NCI-H1105 (cell line): ENCODE measurements at places on chromosomes 6 and 20.

DNA sequence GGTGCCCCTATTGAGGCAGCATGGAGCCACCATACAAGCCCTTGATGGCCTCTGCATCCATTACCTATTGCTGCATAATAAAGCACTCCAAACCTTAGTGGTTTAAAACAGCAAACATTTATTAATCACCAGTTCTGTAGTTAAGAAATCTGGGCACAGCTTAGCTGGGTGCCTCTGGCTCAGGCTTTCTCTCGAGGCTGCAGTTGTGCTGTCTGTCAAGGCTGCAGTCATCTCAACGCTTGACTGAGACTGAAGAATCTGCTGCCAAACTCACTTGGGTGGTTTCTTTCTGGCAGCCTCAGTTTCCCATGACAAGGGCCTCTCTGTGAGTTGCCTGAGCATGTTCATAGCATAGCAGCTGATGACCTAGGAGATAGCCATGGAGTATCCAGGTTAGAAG lies 207.4 kb upstream of the LRFN2 start:
- no peak for DNase-seq

- DNase-seq, result no peak
Measured at GRCh38 chr20:50561379-50562078, 51.3 kb downstream of the PTPN1 start.

- DNase-seq, result no peak
Measured at GRCh38 chr6:45052325-45052724, 275.8 kb upstream of the RUNX2 start.

- DNase-seq, result no peak
Measured at GRCh38 chr20:48308882-48309281, 518.9 kb downstream of the PREX1 start.

- peak; percentile 54 for DNase-seq
Measured at GRCh38 chr6:117976030-117976651, 69.1 kb downstream of the SLC35F1 start.

DNA sequence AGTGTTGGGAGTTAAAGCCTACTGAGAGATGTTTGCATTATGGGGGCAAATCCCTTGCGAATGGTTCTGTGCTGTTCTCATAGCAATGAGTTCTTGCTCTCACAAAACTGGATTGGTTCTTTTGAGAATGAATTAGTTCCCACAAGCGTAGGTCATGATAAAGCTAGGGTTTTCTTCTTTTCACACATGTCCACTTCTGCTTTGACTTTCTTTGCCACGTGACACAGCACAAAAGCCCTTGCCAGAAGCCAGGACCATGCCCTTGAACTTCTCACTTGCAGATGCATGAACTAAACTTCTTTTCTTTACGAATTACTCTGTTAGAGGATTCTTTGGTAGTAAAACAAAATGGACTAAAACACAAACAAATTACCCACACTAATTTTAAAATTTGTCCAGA lies 922.8 kb downstream of the EPHA7 start:
- no peak for DNase-seq

DNA sequence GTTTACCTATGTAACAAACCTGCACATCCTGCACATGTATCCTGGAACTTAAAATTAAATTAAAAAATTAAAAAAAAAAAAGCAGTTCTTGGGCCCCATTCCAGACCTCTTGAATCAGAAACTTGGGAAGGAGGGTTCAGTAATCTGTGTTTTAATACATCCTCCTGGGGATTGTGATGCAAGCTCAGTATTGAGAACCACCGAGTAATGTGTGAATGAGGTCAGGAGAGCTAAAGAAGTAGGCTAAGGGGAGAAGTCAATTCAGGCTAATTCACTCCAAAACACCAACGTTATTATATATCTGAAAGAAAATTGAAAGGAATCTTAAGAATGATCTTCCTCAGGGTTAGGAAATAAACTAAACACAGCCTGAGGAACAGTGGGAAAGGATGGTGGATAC lies 120.4 kb downstream of the RNF144B start:
- no peak for DNase-seq

GRCh38 chr6:124901084-124901483 lies 61.2 kb upstream of the RNF217 start:
- DNase-seq, result no peak

DNA sequence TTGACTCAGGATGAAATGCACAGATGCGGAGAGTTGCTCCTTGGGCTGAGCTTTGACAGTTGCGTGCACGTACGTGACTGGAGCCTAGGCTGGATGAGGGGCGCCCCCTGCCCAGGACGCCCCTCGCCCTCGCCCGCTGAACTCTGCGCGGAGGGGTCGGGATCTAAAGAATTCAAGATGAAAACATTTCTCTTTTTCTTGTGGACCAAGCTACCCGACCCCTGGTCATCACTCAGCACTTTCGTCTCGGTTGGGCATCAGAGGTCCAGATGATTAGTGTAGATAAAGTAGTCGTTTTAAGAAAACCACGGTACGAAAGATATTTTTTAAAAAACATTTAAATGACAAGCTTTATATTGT lies 700 bp downstream of the DTD1 start:
- no peak for DNase-seq

- DNase-seq, result no peak
Measured at GRCh38 chr6:38499529-38500096, 140.1 kb downstream of the BTBD9 start.
